Tongue (tissue), 3 donors: ENCODE measurements at places on chromosomes 5 and 9. TPM values are rescaled to one million over a fixed set of nuclear protein-coding genes. Genes with fewer than 3 reads are reported as not detected.

DHX29 gene
- total RNA-seq = 36.7 TPM

- no peak for DNase-seq
These were observed 12.2 kb downstream of the OXCT1 start for GRCh38 chr5:41857989-41858388.

GRCh38 chr9:129864991-129865647 lies 29.9 kb downstream of the USP20 start:
- DNase-seq = no peak

CA9 gene
- 0.82 TPM for total RNA-seq
